ENCODE measurements at places on chromosomes 7 and 10.

- no peak for DNase-seq
Measured at GRCh38 chr7:143227806-143228205, 6.0 kb downstream of the TAS2R40 start.

DNA sequence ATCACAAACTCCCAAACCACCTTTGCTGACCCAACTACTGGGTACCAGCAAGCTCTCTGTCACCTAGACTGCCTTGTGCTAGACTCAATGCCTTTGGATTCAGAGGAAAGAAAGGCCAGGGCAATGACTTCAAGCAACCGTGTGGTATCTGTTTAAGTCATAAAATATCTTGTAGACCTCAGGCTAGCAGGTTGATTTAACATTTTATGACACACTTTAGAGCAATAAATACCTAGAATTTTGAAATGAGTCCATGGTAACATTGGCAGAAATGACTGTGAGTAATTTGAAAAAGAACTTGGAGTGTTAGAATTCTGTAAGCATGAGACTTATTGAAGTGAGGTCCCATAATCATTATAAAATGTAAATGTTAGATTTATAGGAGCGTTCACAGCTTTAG lies 87.2 kb downstream of the TWIST1 start:
- no peak for DNase-seq

DNA sequence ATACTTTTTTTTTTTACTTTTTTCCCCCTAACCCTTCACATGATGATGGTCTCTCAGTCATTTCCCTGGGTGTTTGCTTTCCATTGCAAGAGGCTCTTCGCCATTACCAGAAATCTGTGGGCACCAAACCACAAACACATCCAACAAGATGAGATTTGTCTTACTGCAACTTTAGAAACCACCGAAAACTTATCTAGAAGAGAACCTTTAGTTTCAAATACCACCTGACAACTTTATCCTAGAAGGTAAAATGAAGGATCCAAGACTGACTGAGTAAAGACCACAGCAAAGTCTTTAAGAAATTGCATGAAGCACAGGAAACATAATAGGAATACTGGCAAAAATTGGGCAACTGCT lies 363.3 kb upstream of the MBL2 start:
- no peak for DNase-seq

- DNase-seq = no peak
Measured at GRCh38 chr7:52727632-52728031, 307.8 kb upstream of the POM121L12 start.

GRCh38 chr7:157760004-157760730 lies 423.4 kb downstream of the DNAJB6 start:
- no peak for DNase-seq

DNA sequence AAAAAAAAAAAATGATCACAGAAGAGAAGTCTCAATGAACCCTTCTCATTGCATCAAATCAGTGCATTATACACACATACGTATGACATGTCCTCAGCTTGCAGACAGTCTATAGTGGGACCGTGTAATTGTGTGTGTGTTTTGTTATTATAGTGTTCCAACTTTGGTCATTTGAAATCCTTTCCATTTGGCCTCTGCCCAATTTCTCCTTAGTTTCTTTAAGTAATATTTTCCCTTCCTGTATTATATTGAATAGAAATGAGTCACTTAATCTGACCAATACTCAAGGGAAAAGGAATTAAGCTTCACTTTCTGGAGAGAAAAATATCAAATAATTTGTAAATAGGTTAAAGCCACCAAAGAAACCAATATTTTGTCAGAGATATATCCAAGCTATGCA lies 415.5 kb upstream of the SORCS1 start:
- DNase-seq = no peak

DNA sequence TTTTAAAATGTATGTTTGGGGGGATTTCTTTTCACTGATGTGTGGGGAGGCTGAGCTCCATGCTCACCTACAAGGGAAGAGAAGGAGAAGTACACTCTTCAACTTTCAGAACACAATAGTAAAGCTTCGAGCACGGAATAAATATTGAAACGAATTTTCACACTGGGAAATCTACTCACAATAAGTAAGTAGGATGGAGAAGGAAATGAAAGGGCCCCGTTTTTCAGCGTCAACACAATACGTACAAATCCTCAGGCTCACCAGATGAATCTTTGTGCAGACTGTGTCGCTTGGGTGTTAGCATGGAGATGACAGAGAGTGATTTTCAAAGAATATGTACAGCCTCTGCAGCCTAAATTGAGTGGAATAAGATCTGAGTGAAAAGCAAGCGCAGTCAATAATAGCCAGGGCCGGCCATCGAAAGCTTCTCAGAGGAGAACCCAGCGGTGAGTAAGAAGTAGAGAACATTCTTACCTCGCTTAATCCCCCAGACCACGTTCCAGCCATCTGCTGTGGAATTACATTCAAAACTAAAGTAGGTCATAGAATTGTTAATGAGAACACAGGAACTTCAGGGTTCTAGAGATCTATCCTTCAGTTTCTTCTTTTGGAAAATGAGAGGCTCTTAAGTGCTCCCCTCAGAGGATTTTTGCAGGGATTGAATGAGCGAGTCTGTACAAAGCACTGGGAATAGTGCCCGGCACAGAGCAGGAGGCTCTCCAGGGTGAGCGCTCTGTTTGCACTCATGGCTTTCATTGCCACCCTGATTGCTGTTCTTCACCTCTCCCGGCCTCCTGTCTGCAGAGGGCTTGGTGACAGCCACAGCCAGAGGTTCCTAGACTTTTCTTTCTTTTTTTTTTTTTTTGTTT lies 292.8 kb downstream of the SFMBT2 start:
- no peak for DNase-seq

GRCh38 chr7:54946271-54946670 lies 72.5 kb upstream of the EGFR start:
- DNase-seq = no peak
